ENCODE measurements at places on chromosomes 5 and 9. TPM values are rescaled to one million over a fixed set of nuclear protein-coding genes. Genes with fewer than 3 reads are reported as not detected.

GRCh38 chr5:76601470-76601869, 21.7 kb downstream of the F2RL2 start:
- DNase-seq: no peak

- DNase-seq: no peak
Observed at GRCh38 chr5:16929831-16930230, 6.3 kb downstream of the MYO10 start.

CCDC171 gene
- total RNA-seq: 2.1 TPM

DNA sequence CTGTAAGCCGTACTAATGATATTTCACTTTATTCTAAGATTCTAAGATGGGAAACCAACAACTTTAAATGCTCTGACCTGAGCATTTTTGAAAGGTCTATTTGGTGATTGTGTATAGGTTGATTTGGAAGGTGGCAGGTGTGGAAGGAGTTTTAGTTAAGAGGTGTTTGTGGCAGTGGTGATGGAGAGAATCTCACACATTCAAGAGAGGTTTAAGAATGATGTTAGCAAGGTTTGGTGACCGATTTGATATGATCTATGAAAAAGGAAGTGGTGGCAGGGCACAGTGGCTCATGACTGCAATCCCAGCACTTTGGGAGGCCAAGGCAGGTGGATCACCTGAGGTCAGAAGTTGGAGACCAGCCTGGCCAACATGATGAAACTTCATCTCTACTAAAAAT, 319.2 kb upstream of the CD180 start:
- DNase-seq: no peak

- DNase-seq: no peak
Observed at GRCh38 chr5:96788112-96788749, 19.5 kb downstream of the ERAP1 start.

GRCh38 chr9:27353474-27354229, 56.7 kb upstream of the EQTN start:
- peak; percentile 76 for DNase-seq

SOX30 gene
- total RNA-seq: not detected

NTRK2 gene
- total RNA-seq: 7.3 TPM

GRCh38 chr5:174576042-174576441, 148.3 kb upstream of the MSX2 start:
- no peak for DNase-seq

DNA sequence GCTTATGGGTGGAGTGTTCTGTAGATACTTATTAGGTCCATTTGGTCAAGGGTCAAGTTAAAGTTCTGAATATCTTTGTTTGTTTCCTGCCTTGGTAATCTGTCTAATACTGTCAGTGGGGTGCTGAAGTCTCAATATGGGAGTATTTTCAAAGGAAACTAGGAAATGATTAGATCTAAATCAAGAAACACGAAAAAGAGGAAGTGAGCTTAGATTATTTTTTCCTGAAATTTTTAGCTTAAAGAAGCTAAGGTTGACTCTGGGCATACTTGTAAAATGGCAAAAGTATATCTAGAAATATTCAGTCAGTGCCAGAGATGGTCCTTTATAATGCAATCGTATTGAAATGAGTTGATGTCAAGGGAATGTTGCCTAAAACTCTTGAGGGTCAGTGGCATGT, 313.5 kb downstream of the ICE1 start:
- DNase-seq: no peak

DNA sequence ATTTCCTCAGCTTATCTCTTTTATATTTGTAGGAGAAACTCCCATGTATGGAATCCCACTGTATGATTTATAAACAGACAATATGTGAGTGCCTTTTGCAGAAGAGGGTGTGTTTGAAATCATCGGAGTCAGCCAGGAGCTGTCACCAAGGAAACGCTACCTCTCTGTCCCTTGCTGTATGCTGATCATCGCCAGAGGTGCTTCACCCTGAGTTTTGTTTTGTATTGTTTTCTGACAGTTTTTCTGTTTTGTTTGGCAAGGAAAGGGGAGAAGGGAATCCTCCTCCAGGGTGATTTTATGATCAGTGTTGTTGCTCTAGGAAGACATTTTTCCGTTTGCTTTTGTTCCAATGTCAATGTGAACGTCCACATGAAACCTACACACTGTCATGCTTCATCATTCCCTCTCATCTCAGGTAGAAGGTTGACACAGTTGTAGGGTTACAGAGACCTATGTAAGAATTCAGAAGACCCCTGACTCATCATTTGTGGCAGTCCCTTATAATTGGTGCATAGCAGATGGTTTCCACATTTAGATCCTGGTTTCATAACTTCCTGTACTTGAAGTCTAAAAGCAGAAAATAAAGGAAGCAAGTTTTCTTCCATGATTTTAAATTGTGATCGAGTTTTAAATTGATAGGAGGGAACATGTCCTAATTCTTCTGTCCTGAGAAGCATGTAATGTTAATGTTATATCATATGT, 18.0 kb upstream of the CTSL start:
- no peak for DNase-seq

FSTL4 gene
- 0.43 TPM for total RNA-seq

DNA sequence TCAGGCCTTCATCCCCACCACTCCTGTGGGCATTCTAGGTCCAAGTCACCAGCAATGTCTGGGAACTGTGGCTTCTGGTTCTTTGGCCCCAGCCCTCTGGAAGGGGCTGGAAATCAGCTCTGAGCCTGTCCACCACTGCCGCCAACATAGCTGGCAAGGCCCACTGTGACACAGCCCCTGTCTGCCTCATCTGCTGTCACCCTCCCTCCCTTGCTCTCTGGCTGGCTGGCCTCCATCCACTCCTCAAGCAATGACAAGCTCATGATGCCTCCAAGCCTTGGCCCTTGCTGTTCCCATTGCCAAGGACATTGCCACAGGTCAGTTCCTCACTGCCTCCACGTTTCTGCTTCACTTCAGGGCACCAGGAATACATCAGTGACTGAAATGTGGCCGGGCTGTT, 93.7 kb downstream of the LHX2 start:
- DNase-seq: no peak

SPTAN1 gene
- 257 TPM for total RNA-seq

DNA sequence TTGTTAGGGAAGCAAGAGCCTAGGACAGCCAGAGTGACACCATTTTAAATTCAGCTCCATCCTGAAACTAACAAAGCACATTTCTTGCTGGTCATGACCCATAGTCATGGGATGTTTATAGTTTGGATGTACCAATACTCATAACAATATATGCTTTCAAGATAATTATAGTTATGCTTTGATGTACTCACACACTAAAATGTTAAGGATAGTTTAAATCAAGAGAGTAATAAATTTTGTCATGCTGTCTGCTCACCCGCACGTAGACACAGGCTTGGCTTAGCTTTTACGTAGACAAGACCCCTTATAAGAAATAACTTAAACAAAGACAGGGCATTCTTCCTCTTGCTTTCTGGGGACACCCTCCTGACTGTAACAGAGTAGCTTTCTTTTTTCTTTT, 8.9 kb upstream of the STXBP1 start:
- no peak for DNase-seq

DNA sequence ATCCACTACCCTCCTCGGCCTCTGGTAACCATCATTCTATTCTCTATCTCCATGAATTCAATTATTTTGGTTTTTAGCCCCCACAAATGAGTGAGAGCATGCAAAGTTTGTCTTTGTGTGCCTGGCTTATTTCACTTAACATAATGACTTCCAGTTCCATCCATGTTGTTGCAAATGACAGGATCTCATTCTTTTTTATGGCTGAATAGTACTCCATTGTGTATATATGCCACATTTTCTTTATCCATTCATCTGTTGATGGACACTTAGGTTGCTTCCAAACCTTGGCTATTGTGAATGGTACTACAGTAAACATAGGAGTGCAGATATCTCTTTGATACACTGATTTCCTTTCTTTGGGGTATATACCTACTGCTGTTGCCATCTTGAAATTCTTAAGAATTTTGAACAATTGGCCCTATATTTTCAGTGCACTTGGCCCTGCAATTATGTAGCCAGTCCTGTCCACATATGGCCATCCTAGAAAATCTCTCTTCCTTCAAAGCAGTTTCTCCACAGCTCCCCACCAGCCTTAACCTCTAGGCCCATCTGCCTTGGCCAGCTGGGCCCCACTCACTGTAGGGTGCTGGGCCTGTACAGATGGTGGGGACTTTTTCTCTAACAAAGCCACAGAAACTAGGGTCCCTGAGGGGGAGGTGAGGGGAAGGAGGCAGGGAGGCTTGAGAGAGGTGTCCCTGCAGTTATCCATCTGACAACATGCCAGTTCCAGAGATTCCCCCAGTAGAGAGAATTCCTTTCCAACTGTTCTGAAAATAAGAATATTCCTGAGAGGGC, 81.9 kb upstream of the LHFPL2 start:
- DNase-seq: no peak

DNA sequence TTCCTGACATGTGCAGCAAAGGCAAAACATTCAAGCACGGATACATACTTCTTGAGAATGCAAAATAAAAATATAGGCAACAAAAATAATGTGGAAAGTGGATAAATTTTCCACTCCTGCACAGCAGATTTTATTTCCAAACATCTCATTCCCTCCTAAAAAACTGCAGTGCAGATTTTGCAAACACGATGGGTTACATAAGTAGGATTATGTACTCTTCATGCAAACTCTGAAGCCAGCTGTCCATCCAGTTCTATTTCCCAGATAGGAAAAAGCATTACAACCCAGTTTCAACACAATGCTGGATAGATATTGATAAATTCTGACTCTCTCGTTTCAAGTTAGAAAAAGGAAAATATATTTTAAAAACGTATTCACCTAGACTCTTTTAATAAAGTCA, 52.7 kb upstream of the CCNG1 start:
- DNase-seq: no peak

DNA sequence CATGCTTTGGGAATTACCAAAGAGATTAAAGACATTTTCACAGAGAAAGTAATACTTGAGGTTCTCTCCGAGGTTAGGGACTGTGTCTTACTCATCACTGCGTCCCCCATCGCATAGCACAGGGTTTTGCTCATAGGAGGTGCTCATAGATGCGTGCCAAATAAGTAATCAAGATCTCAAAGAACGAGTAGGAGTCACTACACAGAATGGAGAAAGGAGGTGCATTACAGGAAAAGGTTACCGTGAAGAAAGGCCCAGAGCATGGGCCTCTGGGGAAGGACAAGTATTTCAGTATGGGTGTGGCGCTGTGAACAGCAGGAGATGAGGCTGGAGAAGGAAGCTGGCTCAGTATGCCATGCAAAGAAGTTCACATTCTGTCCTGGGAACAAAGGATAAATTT, 182.4 kb downstream of the ACTL7B start:
- DNase-seq: no peak

DNA sequence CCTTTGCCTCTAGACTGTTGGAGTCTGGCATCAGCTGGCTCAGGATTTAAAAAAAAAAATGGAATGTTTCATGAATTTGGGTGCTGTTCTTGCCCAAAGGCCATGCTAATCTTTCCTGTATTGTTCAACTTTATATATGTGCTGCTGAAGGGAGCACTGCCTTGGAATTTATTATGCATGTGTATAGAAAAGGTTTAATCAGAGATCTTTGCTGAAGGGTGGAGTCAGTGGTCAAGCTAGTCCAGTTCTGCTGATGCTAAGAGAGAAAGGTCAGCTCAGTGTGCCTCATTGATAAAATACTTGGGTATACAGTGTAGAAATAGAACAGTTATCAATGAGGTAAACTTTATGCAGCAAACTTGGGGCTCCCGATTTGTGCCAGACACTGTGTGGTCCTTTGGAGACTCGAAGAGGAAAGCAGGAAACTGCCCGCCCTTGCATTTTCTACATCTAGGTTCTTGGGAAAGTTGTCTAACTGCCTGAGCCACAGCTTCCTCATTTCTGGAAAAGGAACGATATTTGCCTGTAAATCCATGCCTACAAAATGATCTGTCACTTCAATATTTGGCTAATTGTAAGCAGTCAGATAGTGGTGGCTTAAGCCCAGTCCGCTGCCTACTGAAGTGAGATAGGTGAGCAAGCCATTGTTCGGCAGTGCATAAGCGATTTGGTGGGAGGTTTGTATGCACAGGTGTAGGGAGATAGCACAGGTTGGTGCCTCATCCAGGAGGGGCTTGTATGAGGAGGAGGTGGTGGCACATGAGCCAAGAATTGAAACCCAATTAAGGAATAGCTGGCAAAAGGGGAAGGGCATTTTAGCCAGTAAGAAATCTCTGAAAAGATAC, 29.2 kb upstream of the GTF2H2C start:
- DNase-seq: no peak

LURAP1L gene
- total RNA-seq: 13.9 TPM

NUTM2F gene
- not detected for total RNA-seq

ORM2 gene
- total RNA-seq: not detected

- no peak for DNase-seq
Observed at GRCh38 chr5:135883441-135883840, 12.2 kb downstream of the IL9 start.

GTF2H2 gene
- total RNA-seq: 28.7 TPM

DNA sequence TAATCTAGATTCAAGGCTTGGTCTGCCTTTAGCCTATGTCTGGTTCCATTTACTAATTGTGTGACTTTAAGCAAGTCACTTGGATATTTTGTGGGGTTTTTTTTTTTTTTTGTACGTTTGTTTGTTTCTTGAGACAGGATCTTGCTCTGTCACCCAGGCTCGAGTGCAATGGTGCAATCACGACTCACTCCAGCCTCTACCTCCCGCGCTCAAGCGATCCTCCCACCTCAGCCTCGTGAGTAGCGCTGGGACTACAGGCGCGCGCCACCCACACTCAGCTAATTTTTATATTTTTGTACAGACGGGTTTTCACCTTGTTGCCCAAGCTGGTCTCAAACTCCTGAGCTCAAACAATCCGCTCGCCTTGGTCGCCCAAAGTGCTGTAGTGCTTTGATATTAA, 1.1 kb upstream of the PFDN1 start:
- DNase-seq: no peak

DNA sequence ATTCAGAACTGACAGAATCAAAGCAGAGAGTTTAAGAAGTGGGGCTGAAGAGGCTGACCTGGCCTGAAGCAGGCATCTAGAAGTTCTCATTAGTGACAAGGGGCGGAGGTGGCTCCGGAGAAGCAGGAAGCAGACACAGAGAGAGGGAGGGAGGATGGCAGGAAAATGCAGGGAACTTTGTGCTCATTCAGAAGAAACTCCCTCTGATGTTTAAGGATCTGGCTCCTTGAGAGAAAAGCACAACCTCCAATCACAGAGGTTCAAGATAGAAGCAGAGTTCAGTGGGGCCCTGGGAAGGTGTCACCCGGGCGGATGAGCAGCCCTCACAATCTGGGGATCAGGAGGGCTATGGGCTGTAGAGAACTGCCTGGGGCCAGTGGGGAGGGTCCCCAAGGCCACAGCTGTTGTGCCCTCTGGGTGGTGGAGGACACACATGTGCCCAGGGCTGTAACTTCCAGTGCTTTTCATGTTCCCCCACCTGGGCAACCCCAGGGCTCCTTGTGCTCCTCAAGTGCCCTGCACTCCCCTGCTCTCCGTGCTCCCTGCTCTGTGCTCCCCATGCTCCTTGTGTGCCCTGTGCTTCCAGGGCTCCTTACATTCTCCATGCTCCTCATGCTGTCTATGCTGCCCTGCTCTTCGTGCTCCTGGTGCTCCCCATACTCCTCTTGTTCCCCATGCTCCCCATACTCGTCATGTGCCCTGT, 51.4 kb downstream of the TRIP13 start:
- DNase-seq: no peak

CERCAM gene
- total RNA-seq: 8.9 TPM

All from spleen (tissue), 13 donors.